ENCODE measurements at places on chromosomes 11 and 22. TPM values are rescaled to one million over a fixed set of nuclear protein-coding genes. Genes with fewer than 3 reads are reported as not detected.
A peak's percentile ranks its signal among the peaks of the same experiment; 100 is the strongest.

- no peak for DNase-seq
- no peak overlapping the region for H3K27ac ChIP-seq
Observed at GRCh38 chr22:50118129-50118528, 28.3 kb downstream of the MOV10L1 start.

SLC22A25 gene
- total RNA-seq: not detected

- H3K36me3 ChIP-seq: peaks cover 29% of the 10 kb centered on the region
- no peak overlapping the region for H3K27ac ChIP-seq
- H3K27me3 ChIP-seq: no peaks in the 10 kb centered on the region
- peaks cover 4% of the 10 kb centered on the region for H3K4me1 ChIP-seq
- no peak for DNase-seq
Observed at GRCh38 chr11:28139841-28140415, 31.7 kb downstream of the METTL15 start.

PATE2 gene
- total RNA-seq: not detected

OR10D3 gene
- total RNA-seq: not detected

PLAAT4 gene
- total RNA-seq: 97.8 TPM

- no peaks in the 10 kb centered on the region for H3K36me3 ChIP-seq
- peaks cover 8% of the 10 kb centered on the region for H3K4me1 ChIP-seq
- no peak overlapping the region for H3K27ac ChIP-seq
- no peak for DNase-seq
- peak overlapping the region; percentile 56 for H3K4me3 ChIP-seq
- peaks cover 60% of the 10 kb centered on the region for H3K27me3 ChIP-seq
Observed at GRCh38 chr11:119363081-119363850, 16.8 kb upstream of the MFRP start.

FAT3 gene
- not detected for total RNA-seq

DNA sequence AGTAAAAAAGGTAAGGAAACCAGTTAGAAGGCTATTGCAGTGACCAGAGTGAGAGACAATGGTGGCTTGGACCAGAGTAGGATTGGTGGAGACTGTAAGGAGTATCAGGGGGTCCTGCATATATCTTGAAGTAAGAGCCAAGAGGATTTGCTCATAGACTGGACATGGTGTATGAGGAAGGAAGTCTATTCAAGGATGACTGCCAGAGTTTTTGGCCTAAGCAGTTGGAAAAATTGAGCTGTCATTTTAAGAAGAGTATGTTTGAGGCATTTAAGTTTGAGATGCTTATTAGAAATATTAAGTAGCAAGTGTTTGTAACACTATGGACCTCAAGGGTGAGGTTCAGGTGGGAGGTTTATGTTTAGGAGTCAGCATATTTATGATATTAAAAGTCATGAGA lies 596.6 kb downstream of the METTL15 start:
- H3K4me1 ChIP-seq: no peaks in the 10 kb centered on the region
- H3K4me3 ChIP-seq: no peak overlapping the region
- no peak for DNase-seq
- H3K36me3 ChIP-seq: no peaks in the 10 kb centered on the region
- no peaks in the 10 kb centered on the region for H3K27me3 ChIP-seq
- no peak overlapping the region for H3K27ac ChIP-seq

- no peak for DNase-seq
- H3K4me3 ChIP-seq: no peak overlapping the region
- H3K27me3 ChIP-seq: peaks cover 7% of the 10 kb centered on the region
- H3K27ac ChIP-seq: no peak overlapping the region
- H3K4me1 ChIP-seq: peaks cover 2% of the 10 kb centered on the region
Observed at GRCh38 chr11:11251394-11251970, 101.6 kb downstream of the CSNK2A3 start.

- DNase-seq: peak; percentile 3
- no peak overlapping the region for H3K4me3 ChIP-seq
- H3K36me3 ChIP-seq: no peaks in the 10 kb centered on the region
- H3K27ac ChIP-seq: no peak overlapping the region
- peaks cover 38% of the 10 kb centered on the region for H3K4me1 ChIP-seq
Observed at GRCh38 chr11:1840780-1841480, 2.1 kb downstream of the TNNI2 start.

SLC16A8 gene
- not detected for total RNA-seq

SLC43A3 gene
- 14.5 TPM for total RNA-seq

CHEK2 gene
- 7.7 TPM for total RNA-seq

GRCh38 chr11:21428796-21429195 lies 759.4 kb downstream of the NELL1 start:
- H3K36me3 ChIP-seq: no peaks in the 10 kb centered on the region
- DNase-seq: no peak
- H3K4me1 ChIP-seq: no peaks in the 10 kb centered on the region
- H3K27me3 ChIP-seq: no peaks in the 10 kb centered on the region
- no peak overlapping the region for H3K4me3 ChIP-seq
- no peak overlapping the region for H3K27ac ChIP-seq

OR56A1 gene
- total RNA-seq: not detected

GTPBP1 gene
- total RNA-seq: 73.3 TPM
